ENCODE measurements at places on chromosomes 7 and 10. TPM values are rescaled to one million over a fixed set of nuclear protein-coding genes. Genes with fewer than 3 reads are reported as not detected.

Gene GNGT1
- not detected for total RNA-seq

Gene MMP21
- 0.05 TPM for total RNA-seq

Gene TEX36
- not detected for total RNA-seq

Gene CCDC3
- total RNA-seq = 0.93 TPM

Gene HOXA13
- total RNA-seq = 2.0 TPM

Measured in A549 treated with Hydrocortisone at 1 μM for 4 hours (cell line).